ENCODE measurements at places on chromosomes 13 and 19.

DNA sequence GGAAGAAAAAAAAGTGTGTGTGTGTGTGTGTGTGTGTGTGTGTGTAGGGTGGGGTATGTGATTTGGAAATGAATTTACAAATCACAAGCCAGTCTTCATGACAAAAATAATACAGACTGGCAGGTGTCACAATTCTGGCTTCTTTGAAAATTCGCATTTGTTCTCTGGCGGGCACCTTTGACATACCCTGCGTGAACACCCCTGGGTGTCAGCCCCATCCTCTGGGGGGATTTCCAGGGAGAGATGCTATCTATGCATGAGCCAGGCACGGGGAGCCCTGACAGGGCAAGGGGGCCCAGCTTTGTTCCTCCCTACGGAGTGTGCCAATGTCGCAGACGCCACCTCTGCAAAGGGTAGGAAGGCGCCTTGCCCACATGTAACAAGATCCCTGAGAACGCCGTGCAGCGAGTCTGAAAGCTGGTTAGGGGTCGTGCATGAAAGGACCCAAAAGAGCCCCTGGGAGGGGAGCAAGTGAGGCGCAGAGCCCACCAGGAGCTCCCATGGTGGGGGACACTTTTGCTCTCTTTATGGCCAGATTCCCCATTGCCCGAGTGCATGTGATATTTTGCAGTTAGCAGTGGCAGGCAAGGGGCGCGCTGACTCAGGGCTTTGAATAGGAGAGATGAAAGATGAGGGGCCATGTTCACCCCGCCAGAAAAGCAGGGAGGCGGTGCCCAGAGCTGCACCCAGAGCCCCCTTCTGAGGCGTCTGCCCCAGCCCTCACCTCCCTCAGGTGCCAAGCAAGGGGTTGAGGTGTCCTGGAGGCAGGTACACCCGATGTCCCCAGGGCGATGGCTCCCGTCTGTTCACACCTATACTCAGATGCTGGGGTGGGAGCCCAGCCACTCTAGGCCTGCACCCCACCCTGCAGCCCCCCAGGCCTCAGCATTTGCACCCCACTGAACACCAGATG is 45.3 kb downstream of the KLF2 start:
- no peak for DNase-seq

DNA sequence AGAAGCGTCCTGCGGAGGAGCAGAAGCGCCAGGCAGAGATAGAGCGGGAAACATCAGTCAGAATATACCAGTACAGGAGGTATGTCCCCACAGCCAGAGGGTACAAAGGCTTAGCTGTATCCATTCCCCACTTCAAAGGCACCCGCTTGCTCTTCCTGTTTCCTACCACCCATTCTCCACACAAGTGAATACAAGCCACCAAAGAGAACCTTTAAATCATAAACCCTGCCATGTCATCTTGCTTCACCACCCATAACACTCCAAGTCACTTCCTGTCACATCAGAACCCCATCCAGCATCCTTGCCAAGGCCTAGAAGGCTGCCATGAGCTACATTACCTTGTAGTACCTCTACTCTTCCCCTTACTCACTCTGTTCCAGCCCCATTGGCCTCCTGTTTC is 205.8 kb downstream of the LMO7 start:
- no peak for DNase-seq

GRCh38 chr13:25198647-25199046 is 26.6 kb upstream of the AMER2 start:
- DNase-seq: no peak

GRCh38 chr13:106230450-106230849 is 305.0 kb downstream of the EFNB2 start:
- peak; percentile 4 for DNase-seq

- DNase-seq: no peak
Observed at GRCh38 chr13:95155093-95155492, 146.2 kb downstream of the ABCC4 start.

DNA sequence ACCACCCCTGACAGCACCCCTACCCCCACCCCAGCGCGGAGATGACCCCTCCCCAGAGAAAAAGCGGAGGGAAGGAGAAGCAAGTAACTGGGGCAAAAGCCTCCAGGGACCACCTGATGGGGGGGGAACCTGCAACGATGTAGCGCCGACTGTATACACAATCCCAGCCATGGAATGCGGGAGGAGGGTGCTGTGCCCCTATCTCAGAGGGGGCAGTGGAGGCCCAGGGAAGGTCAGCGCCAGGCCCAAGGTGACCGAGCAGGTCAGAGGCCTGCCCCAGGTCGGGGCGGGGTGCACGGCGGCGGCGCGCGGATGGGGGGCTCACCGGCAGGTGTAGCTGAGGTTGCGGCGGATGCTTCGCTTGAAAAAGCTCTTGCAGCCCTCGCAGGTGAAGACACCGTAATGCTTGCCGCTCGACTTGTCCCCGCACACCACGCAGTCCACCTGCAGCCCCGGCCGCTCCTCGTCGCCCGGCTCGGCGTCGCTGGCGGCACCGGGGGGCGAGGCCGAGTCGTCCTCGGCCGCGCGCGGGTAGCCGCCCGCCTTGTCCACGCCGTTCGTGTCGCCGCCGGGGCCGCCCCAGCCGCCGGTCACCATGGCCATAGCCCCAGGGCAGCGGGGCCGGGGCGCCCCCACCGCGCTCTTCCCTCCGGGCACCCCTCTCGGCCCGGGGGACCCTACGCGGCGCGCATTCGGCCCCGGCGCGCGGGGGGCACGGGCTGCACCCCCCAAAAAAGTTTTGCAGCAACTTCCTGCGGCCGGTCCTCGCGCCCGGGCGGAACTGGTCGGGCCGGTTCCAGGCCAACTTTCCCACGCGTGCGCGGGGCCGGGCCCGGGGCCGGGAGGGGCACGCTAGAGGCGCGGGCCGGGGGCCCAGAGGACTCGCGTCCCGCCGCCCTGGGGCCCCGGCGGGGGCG is 843 bp downstream of the NR2F6 start:
- no peak for DNase-seq

DNA sequence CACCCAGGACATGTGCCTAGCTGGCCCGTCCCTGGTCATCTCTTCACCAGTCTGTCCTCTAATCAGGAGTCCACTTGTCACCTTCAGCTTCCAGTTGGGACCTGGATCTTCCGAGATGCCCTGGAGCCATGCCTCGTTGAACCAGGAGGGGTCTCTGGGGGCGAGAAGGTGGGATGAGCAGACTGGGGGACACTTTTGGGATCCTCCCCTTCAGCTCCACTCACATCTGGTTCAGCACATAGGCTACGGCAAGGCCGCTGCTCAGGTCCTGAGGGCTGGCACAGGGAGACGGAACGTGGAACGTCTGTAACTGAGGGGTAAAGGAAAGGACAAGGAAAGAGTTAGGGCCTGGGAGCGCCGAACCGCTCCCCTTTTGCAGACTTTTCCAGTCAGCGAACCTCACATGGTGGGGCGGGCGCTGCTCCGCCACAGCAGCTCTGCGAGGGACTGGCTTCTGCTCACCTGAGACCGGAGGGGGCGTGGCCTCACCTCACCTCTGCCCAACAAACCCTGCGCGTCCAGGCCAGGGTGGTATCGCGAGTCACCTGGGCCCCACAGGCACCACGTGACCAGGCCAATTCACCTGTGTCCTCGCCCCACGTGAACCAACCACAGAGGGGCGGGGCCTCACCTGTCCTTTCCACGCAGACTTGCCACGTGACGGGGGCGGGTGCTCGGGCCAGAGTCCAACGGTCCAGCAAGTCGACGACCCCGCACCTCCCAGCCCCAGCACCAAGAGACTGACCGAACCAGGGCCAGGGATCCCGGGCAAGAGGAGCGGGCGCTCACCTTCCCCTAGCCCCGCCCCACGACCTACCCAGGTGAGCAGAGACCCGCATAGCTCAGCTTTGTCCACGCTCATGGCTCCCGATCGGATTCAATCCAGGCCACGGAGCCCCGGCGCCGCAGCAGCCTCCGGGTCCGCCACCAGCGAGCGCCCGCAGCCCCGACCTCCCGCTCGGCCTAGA is at the start of gene HOOK2:
HOOK2 (minus strand) TSS at position 965 of the 968 bp plus-strand sequence; CDS start at position 862, 103 bp downstream.
- DNase-seq: peak; percentile 72

- no peak for DNase-seq
Observed at GRCh38 chr19:2540646-2541454, 64.9 kb downstream of the GADD45B start.

DNA sequence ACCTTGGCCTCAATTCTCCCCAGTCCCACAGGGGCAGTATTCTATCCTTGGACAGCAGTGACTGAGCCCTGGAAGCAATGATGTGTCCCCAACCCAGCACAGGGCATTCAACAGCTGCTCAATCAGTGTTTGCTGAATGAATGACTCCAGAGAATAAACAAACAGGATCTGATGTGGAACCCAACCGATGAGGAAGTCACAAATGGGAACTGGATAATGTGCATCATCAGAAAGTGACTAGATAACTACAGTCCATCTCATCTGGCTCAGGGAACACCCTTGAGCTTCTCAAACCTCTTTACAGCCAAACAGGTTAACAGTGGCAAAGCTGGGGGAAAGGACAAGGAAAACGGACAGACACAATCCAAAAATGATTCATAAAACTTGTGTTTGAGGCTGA is 8.2 kb downstream of the SLC25A30 start:
- DNase-seq: no peak

DNA sequence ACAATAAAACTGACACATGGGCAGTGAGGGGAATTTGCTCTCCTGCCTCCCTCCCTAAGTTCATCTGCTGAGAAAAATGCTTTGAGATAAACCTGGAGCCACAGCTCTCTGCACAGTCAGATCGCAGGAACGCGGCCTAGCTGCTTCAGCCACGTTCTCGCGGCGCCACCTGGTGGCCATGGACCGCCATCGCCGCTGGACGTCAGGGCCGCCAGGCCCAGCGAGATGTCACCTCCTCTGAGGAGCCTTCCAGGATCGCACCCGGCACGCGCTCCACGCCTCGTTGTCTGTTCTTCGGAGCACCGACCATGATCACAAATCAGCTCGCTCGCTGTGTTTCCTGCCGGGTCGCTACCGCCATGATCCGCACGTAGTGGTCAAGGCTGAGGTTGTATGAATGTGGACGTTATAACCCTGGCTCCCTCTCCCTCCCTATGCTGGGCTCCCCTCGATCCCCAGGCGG is 20.6 kb upstream of the USP29 start:
- no peak for DNase-seq

DNA sequence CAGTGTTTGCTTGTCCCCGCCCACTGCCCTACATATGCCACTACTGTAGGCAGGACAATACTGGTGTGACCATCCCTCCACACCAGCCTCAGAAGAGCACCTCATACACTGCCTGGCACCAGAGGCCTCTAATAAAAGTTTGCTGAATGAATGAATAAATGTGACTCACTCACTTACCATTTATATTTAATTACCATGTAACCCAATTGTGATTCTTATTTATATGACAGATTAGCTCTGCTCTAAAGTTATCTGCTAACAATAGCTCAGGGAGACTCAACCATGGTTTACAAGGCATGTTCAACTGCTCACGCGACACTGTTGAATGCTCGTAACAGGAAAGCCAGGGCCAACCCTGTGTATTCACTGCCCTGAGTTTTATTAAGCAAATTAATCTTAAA is 66.0 kb upstream of the DOCK9 start:
- DNase-seq: no peak

DNA sequence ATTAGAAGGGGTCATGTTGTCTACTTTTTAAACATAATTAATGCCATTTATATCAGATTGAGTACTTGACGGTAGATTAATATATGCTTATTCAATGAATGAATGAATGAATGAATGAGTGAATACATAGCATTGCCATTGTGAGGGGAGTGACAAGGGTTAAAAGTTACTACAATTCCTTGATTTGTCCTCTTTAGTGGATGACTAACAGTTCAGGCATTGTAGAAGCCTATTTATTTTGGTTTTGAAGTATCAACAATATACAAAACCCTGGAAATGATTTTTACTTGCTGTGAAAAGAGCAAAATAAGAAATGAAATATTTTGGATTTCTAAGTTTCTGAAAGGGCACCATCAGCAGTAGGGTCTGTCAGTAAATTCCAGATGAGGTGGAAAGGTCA is 122.7 kb downstream of the CYSLTR2 start:
- DNase-seq: no peak

GRCh38 chr13:113938716-113939115 is 35.2 kb downstream of the C13orf46 start:
- DNase-seq: no peak

GRCh38 chr19:18171605-18172327 is 1.8 kb upstream of the IFI30 start:
- DNase-seq: no peak

DNA sequence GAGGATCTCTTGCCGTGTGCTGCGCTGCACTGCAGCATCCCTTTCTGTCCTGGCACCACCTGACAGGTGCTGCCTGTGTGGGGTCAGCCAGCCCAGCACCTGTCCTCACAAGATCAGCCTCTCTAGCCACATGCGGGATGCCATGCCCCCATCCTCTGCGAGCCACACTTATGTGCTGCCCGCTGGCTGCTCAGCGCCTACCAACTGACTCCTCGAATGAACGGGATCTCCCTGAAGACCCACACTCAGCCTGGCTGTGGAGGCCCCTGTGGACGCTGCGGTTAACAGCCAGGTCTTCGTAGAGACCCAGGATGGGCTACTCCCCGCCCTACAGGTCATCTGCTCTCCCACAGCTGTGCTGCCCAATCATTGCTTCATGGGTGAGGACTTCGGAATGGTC is 106.1 kb downstream of the DOCK9 start:
- no peak for DNase-seq

GRCh38 chr13:112182846-112183531 is 116.0 kb downstream of the SOX1 start:
- no peak for DNase-seq
